ENCODE measurements at places on chromosomes 12 and 14. TPM values are rescaled to one million over a fixed set of nuclear protein-coding genes. Genes with fewer than 3 reads are reported as not detected.

DNA sequence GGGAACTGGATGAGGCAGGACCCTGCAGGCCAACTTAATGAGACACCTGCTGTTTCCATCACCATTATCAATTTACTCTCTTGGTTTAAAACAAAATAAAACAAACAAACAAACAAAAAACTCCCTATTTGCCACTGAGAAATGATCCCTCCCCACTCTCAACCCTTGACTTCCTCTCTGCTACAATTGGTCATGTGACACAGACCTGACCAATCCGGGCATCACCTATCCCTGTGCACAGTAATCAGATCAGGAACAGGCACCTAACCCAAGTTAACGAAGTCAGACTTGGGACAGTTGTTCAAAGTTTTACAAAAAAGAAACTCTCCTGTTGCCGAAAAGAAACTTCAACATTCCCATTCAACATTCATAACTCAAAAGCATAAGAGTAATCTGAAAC, 58.4 kb downstream of the NELL2 start:
- H3K4me3 ChIP-seq = no peak overlapping the region
- H3K27ac ChIP-seq = no peak overlapping the region
- no peak for DNase-seq
- H3K27me3 ChIP-seq = no peaks in the 10 kb centered on the region
- H3K4me1 ChIP-seq = no peaks in the 10 kb centered on the region

GRCh38 chr14:79436335-79436734, 775.0 kb downstream of the DIO2 start:
- H3K27ac ChIP-seq = no peak overlapping the region
- no peaks in the 10 kb centered on the region for H3K27me3 ChIP-seq
- no peak overlapping the region for H3K4me3 ChIP-seq

- no peaks in the 10 kb centered on the region for H3K27me3 ChIP-seq
- no peak overlapping the region for H3K27ac ChIP-seq
- no peak overlapping the region for H3K4me3 ChIP-seq
- H3K4me1 ChIP-seq = no peaks in the 10 kb centered on the region
- H3K36me3 ChIP-seq = no peaks in the 10 kb centered on the region
Measured at GRCh38 chr14:100872259-100873095, 31.0 kb downstream of the RTL1 start.

Gene CYP27B1
- not detected for total RNA-seq

Gene COX8C
- total RNA-seq = not detected

Gene TMPRSS12
- not detected for total RNA-seq

DNA sequence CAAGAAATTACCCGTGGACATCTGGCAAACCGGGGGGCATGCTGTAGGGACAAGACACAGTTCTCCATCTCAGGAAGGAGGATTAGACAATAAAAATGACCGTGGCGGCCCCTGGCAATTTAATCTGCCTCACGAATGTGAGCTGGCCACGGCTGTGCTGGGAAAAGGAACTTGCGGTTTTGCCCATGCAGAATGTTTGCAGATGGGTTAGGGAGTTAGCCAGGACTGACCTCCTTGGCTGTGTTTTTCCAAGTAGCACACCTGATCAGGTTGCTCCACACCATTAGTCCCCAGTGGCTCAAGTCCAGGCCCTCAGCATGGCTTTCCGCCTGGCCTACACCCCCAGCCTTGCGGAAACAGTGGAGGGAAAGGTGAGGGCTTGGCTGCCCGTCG, 20.8 kb downstream of the TPCN1 start:
- H3K4me1 ChIP-seq = peaks cover 91% of the 10 kb centered on the region
- no peak for DNase-seq
- no peaks in the 10 kb centered on the region for H3K27me3 ChIP-seq
- no peak overlapping the region for H3K4me3 ChIP-seq

DNA sequence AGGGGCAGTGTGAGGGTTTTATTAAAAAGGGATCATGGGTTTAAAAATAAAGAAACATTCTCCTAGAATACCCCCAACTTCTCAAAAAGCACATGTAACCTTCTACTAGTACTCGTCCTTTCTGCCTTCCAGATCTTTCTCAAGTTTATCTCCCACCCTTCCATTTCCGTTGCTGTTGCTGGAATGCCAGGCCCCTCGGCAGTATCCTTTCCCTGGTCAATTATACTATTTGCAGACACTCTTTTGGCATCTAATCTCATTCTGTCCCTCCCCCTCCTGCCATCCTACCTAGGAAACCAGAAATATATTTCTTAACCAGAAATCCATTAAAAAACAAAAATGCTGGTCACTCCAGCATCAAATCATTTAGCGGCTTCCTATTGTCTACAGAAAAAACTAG, 198.2 kb upstream of the ATP2B1 start:
- no peaks in the 10 kb centered on the region for H3K27me3 ChIP-seq
- no peak overlapping the region for H3K4me3 ChIP-seq

DNA sequence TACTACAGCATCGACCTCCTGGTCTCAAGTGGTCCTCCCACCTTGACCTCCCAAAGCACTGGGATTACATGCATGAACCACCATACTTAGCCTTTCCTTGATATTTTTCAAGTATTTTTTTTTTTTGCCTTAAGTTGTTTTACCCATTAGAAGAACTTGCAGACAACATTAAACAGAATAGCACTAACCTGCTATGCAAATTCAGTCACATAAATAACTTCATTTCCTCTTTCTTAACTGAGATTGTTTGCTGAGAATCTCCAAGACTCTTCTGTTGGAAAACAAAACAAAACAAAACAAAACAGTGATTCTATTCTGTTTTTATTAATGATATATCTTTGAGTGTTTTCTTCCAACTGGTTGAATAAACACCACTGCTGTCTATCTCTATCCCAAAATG, 115.9 kb upstream of the IFNG-AS1 start:
- H3K4me3 ChIP-seq = no peak overlapping the region
- H3K4me1 ChIP-seq = no peaks in the 10 kb centered on the region
- H3K36me3 ChIP-seq = no peaks in the 10 kb centered on the region
- no peak overlapping the region for H3K27ac ChIP-seq
- H3K27me3 ChIP-seq = no peaks in the 10 kb centered on the region

Gene DTX1
- total RNA-seq = 3.6 TPM

DNA sequence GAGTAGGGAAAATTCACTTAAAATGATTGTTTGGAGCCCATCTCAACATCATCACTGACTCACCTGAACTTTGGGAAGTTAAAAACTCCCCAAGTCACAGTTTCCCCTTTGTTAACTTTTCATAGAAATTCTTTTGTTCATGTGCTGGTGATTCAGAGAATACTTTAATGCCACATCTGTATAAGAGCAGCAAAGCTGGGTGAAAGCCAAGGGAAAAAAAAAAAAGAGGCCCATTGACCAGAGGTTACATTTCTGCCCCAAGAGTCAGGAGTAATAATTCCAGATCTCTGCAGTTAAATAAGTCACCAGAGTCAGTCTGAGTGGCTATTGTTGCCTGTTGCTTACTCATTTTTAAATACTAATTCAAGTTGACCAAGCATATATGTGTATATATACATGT, 136.4 kb upstream of the LGR5 start:
- H3K36me3 ChIP-seq = no peaks in the 10 kb centered on the region
- DNase-seq = no peak
- no peaks in the 10 kb centered on the region for H3K4me1 ChIP-seq
- no peak overlapping the region for H3K4me3 ChIP-seq
- no peak overlapping the region for H3K27ac ChIP-seq
- no peaks in the 10 kb centered on the region for H3K27me3 ChIP-seq

Gene FOXA1
- not detected for total RNA-seq

Gene TMBIM4
- total RNA-seq = 92.2 TPM

DNA sequence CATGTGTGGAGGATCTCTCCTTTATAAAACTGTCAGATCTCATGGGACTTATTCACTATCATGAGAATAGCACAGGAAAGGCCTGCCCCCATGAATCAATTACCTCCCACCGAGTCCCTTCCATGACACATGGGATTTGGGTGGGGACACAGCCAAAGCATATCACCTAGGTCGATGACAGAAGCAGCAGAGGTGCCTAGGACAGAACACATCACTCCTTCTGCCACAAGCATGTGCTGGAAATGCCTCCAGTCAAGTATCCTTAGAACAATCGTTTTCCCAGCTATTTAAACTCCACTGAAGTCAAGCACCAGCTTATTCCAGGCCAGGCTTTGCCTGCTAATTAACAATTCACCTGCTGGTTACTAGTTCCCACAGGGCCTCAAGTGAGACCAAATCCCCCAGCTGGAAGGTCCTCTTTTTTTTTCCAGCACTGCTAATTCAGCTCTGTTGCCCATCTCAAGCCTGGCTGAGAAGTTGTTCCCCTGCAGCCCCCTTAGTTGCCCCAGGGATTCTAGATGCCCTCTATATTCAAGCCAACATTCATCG, 212.3 kb upstream of the NUDT4 start:
- H3K36me3 ChIP-seq = no peaks in the 10 kb centered on the region
- no peak overlapping the region for H3K4me3 ChIP-seq
- peaks cover 19% of the 10 kb centered on the region for H3K4me1 ChIP-seq
- no peaks in the 10 kb centered on the region for H3K27me3 ChIP-seq
- DNase-seq = no peak
- no peak overlapping the region for H3K27ac ChIP-seq

Gene MFAP5
- total RNA-seq = 94.7 TPM

DNA sequence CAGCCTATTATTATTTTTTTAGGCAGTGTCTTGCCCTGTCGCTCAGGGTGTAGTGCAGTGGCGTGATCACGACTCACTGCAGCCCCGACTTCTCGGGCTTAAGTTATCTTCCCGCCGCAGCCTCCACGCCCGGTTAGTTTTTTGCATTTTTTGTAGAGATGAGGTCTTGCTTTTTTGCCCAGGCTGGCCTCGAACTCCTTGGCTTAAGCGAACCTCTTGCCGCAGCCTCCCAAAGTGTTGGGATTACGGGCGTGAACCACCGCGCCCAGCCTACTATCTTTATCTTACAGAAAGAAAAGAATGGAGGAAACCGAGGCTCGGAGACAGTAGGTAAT, 507 bp upstream of the PTPN11 start:
- H3K36me3 ChIP-seq = no peaks in the 10 kb centered on the region
- no peaks in the 10 kb centered on the region for H3K27me3 ChIP-seq

- no peaks in the 10 kb centered on the region for H3K36me3 ChIP-seq
- H3K27ac ChIP-seq = no peak overlapping the region
Measured at GRCh38 chr12:95554532-95555071, 3.3 kb upstream of the USP44 start.

- peaks cover 28% of the 10 kb centered on the region for H3K36me3 ChIP-seq
- no peak for DNase-seq
- H3K27me3 ChIP-seq = no peaks in the 10 kb centered on the region
Measured at GRCh38 chr14:104588066-104588857, 8.7 kb downstream of the C14orf180 start.

DNA sequence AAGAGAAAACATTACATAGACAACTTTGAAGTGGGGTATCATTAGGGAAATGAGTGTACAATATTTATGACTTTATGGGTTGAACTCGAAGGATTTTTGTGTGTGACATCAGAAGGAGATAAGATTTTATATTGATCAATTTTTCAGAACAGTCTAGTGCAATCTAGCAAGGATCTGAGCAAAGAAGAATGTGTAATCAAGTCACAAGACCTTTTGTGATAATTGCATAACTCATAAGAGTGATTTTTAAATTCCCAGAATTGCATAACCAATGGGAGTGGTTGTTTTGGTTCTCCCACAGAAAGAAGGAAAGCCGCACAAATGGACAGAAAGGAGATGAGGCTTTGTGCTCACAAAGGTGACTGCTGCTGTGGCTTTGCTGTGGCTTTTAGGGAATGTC, 441.8 kb upstream of the FLRT2 start:
- H3K27me3 ChIP-seq = no peaks in the 10 kb centered on the region
- DNase-seq = no peak
- no peak overlapping the region for H3K4me3 ChIP-seq

DNA sequence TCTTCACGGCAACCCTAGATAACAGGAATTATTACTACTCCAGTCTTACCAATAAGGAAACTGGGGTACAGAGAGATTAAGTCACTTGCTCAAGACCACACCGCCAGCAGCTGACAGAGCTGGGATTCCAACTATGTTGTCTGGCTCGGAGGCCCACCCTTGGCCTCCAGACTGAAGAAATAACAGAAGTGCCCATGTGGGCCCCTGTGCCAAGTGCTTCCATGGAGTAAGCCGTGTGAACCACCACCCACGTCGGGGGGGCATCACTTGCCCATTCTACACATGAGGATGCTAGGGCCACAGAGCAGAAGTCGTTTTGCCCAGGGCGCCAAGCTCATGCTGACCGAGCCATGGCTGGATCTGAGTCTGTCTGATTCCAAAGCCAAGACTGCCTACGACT, 926 bp upstream of the CMKLR1 start:
- H3K4me1 ChIP-seq = peaks cover 12% of the 10 kb centered on the region
- H3K27ac ChIP-seq = peak overlapping the region; percentile 72
- DNase-seq = no peak
- peaks cover 30% of the 10 kb centered on the region for H3K27me3 ChIP-seq
- no peaks in the 10 kb centered on the region for H3K36me3 ChIP-seq

DNA sequence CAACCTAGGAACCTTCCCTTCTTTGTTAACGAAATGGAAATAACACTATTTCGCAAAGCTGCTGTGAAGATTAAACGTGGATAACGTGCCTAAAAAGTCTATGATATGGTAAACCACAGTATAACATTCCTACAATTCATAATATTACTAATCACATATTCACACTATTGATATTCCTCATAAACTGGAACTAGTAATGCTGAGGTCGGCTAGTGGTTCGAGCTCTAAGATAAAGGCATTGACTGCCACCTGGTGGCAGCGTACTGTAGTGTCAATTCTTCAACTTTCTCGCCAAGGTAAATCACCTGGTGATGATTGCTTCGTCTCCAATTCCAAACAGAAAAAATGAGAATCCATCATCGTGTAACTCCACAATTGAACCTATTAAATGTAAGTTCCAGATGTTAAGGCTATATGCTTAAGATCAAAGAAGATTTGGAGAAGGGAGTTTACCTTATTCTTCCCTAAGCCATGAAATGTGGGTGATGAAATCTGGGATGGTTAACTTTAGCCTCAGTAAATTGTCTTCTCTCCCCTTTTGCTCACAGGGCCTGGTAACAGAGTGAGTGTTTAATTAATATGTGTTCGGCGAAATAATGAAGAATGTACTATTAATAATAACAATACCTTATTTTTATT, 197.5 kb upstream of the TMEM132C start:
- no peak for DNase-seq
- H3K27ac ChIP-seq = no peak overlapping the region
- no peak overlapping the region for H3K4me3 ChIP-seq
- no peaks in the 10 kb centered on the region for H3K27me3 ChIP-seq
- no peaks in the 10 kb centered on the region for H3K4me1 ChIP-seq

DNA sequence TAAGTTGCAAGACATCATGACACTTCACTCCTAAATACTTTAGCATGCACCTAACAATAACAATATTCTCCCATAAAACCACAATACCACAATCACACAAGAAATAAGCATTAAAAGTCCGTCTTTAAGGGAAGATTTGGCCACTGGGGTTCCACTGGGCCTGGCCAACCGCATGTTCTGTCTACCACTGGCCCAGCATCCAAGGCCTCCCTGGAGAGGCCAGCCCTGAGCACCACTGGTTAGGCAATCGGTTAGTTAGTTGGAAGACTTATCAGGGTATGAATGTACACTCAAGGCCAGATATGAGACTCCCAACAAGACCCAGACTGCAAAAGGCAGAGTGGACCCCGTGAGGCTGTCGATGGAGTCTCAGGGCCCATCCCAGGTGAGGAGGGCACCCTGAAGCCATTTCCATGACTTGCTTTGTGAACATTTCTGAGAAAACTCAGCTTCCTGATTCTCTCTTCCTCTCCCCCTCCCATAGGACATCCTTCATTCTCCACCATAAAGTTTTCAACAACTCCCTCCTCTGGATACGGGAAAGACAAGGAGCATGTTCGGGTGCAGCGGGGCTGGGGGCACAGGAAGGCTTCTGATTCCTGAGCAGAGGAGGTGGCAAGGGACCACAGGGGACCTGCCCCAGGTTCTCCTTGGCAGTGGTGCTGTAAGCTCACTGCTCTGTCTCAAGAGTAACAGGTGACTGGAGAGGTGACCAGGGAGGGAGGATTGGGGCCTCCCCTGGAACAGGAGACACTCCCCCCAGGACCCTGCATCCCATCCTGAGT, 5.9 kb downstream of the PXN start:
- H3K4me1 ChIP-seq = peaks cover 100% of the 10 kb centered on the region
- H3K36me3 ChIP-seq = peaks cover 10% of the 10 kb centered on the region
- no peak overlapping the region for H3K4me3 ChIP-seq
- peak overlapping the region; percentile 90 for H3K27ac ChIP-seq
- H3K27me3 ChIP-seq = no peaks in the 10 kb centered on the region
- DNase-seq = no peak
